Lung (tissue), 17 donors: ENCODE measurements at places on chromosomes 1 and 21. TPM values are rescaled to one million over a fixed set of nuclear protein-coding genes. Genes with fewer than 3 reads are reported as not detected.
A peak's percentile ranks its signal among the peaks of the same experiment; 100 is the strongest.

Gene S100B
- 3.2 TPM for total RNA-seq

Gene PFDN2
- 46.7 TPM for total RNA-seq

Gene OPRD1
- total RNA-seq = 0.28 TPM

Gene UBASH3A
- total RNA-seq = 0.88 TPM

Gene LRRC71
- 4.9 TPM for total RNA-seq

GRCh38 chr1:203038217-203038741 lies 12.0 kb downstream of the PPFIA4 start:
- peak; percentile 28 for DNase-seq

DNA sequence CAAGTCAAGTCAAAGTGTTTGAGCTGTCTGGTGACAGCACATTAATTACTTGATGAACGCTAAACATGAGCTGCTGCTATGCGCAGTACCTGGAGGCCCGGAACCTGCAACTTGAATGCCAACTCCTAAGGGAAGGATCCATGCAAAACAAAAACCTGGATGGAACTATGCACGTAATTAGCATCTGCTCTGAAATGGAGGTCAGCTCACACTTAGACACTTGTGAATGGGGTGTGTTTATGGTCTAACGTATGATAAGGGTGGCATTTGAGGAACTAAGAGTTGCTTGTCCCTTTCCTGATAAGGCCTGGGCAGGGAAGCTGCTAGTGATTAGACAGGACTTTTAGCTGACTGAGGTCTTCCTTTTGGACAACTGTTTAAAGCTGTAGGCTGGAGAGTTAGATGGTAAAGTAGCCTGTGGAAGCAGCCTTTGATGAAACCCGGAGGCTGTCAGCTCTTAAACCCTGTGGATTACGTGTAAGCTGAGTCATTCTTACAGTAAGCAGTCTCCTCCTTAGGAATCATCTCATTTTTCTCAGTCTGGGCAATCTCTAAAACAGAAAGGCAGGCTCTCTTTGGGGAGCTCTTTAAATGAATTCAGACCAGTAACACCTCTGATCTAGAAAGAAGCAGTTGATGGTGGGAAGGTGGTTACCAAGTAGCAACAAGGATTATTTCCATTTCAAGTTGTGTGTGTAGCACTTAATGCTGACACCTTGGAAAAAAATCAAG lies 6.8 kb downstream of the TENT5C start:
- no peak for DNase-seq

- DNase-seq = no peak
These were observed 11.9 kb downstream of the AHCYL1 start for GRCh38 chr1:109996476-109996875.

GRCh38 chr1:54453509-54453908 lies 47.3 kb upstream of the SSBP3 start:
- no peak for DNase-seq

DNA sequence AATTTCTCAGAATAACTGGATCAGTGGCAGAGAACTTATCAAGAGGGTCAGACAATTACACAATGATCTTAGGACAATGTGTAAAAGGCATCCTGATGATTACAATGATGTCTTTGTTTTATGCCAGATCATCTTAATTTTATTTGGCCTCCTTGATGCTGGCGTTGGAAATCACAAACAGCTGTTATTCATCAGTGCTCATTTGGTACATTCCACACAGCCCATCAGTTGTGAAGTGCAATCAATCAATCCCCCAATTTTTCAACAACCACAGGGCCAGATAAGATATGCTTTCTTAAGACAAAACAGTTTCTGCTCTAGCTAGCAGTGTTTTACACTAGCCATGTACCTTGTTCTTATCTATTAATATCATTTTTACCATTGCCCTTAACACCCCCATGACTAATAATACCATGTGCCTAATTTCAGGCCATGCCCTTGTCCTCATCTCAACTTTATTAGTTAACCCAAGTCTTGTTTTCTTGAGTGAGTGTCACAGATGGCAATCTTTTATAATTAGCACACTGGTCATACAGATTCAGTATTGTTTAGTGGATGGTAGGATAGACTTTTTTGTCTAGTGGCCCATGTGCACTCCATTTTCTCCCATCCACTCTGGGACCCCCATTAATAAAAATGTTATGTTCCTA lies 40.8 kb upstream of the COL24A1 start:
- peak; percentile 94 for DNase-seq

- DNase-seq = no peak
These were observed 7.0 kb upstream of the SMCP start for GRCh38 chr1:152870831-152871730.

- no peak for DNase-seq
These were observed 130.4 kb upstream of the F3 start for GRCh38 chr1:94672001-94672400.

GRCh38 chr1:172640111-172640510 lies 18.8 kb upstream of the FASLG start:
- no peak for DNase-seq

GRCh38 chr1:20298626-20299025 lies 8.0 kb downstream of the VWA5B1 start:
- no peak for DNase-seq

GRCh38 chr1:218468711-218469110 lies 123.6 kb downstream of the TGFB2 start:
- no peak for DNase-seq

- DNase-seq = no peak
These were observed 12.7 kb upstream of the HYI start for GRCh38 chr1:43466403-43466802.

- DNase-seq = peak; percentile 34
These were observed 132.1 kb downstream of the RHOU start for GRCh38 chr1:228867108-228867950.

DNA sequence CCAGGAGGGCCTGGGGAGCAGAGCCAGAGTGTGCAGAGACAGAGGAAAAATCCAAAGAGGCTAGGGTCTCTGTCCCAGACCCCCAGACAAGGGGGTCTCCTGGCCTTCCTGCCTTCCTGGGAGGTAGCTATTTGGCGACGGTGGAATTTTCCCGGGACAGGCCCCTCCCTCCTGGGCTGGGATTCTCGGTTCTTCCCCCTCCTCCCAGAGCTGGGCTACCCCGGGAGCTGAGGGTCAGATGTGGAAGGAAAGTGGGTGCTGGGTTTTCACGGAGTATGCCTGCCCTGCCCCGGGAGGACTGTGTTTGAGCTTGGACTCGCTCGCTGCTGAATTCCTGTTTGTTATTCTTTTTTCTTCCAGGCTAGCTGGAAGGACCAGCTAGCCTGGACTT lies 759 bp downstream of the AMPD2 start:
- peak; percentile 70 for DNase-seq

- DNase-seq = no peak
These were observed 6.5 kb upstream of the ALX3 start for GRCh38 chr1:110076789-110077500.

DNA sequence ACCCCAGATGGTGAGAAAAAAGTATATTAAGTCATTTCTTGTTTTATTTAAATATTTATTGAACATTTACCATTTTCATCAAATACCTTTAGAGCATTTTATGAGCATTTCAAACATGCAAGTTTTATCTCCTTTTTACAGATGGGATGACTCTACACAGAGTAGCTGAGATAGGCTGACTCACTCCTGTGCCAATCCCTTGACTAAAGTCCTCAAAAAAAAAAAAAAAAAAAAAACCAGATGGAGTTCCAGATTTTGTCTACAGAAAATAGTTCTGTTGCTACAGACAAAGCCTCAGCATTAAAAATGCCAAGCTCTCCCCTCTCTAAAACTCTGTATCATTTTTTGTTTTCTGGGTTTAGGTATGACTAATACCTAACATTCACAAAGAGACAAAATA lies 303.0 kb upstream of the PLD5 start:
- DNase-seq = no peak

- peak; percentile 92 for DNase-seq
These were observed 28.4 kb downstream of the HMGN2 start for GRCh38 chr1:26500488-26501175.

DNA sequence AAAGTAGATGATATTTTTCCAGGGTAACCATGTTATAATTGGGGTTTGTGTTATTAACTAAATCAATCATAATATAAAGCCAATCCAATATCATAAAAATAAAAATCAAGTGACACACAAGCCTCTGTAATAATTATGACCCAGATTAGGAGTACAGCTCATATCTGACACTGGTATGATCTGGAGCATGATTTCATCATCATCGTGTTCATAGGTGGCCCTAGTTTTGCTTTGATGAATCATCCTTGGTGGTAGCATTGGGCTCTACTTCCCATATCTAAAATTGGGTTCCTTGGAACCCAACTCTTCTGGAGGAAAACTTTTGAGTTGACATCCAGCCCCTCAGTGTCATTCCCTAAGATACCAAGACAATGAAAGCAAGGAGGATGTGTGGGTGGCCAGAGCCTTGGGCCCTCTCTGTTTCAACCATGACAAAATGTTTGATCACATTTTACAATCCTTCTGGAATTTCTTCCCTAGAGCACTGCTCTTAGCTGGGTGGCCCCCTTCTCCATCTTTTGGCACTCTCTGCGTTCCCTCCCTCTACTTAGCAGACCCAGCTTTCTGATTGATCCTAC lies 37.0 kb upstream of the ENAH start:
- DNase-seq = no peak

GRCh38 chr1:38433084-38433722 lies 386.6 kb upstream of the POU3F1 start:
- no peak for DNase-seq
